Renal cortical epithelial cell (primary cell): ENCODE measurements at places on chromosomes 12 and 14. TPM values are rescaled to one million over a fixed set of nuclear protein-coding genes. Genes with fewer than 3 reads are reported as not detected.

Gene NFATC4
- 5.6 and 6.7 TPM in 2 replicates for total RNA-seq

Gene ENO2
- total RNA-seq: 14.1 and 41.3 TPM in 2 replicates

Gene HEBP1
- total RNA-seq: 5.9 and 30.0 TPM in 2 replicates

Gene LALBA
- total RNA-seq: not detected in 2 replicates

Gene TGFB3
- 2.6 and 4.2 TPM in 2 replicates for total RNA-seq

Gene SLC7A7
- total RNA-seq: 12.7 and 18.4 TPM in 2 replicates

Gene P2RX2
- total RNA-seq: not detected in 2 replicates
